Left forelimb (tissue), 1 donor: ENCODE measurements at places on chromosomes 1 and 21.

DNA sequence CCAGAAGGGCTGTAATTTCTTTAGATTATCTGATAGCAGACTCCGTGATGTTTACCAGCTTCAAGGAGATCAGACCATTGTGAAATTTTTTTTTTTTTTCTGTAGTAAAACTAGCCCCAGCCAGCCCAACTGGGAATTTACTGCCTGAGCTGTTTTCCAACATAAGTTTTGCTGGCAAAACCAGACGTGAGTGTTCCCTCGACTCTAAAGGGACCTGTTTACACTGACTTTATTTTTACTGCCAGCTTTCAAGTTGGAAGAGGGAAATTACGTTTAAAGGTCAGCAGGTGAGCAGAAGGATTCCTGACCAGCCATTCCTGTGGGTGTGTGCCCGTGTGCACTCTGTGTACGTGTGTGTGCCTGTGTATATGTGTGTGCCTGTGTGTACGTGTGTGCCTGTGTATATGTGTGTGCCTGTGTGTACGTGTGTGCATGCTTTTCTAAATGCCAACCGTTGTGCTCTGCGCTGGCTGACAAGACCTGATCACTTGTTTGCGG, 374 bp downstream of the MAB21L3 start:
- DNase-seq = no peak

DNA sequence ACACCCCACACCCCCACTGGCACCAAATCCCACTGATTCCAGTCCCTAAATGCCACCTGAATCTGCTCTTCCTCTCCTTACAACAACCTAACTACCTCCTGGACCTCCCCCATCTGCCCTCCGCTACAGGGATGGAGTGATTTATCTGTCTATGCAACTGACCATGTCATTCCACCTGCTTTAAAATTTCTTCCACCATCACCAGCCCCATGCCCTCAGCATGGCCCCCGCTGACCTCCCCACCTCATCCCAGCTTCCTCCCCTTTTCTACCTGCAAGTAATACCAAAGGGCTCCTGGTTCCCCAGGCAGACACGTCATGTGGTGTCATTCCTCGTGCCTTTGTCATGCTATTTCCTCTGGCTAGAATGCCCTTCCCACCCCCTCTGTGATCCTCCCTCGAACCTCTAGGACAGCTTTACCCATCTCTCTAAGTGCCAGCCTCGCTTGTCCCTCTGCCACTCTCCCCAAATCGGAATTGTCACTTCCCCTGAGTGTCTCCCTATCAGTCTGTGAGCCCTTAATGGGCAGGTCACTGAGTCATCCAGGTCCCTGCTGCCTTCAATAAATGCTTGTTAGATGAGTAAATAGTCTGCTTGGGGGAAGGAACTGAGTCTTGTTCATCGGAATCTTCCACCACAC, 3.7 kb downstream of the GJB4 start:
- DNase-seq = no peak

GRCh38 chr1:224744521-224744920, 128.4 kb downstream of the CNIH3 start:
- no peak for DNase-seq

GRCh38 chr1:25067518-25068251, 137.6 kb upstream of the RUNX3 start:
- no peak for DNase-seq

- no peak for DNase-seq
These were observed 4.8 kb upstream of the C8A start for GRCh38 chr1:56849750-56850149.

GRCh38 chr1:100785470-100786052, 66.0 kb downstream of the VCAM1 start:
- DNase-seq = no peak

GRCh38 chr1:204613636-204614035, 71.9 kb downstream of the LRRN2 start:
- no peak for DNase-seq

GRCh38 chr1:68117416-68117815, 67.0 kb upstream of the DIRAS3 start:
- no peak for DNase-seq

DNA sequence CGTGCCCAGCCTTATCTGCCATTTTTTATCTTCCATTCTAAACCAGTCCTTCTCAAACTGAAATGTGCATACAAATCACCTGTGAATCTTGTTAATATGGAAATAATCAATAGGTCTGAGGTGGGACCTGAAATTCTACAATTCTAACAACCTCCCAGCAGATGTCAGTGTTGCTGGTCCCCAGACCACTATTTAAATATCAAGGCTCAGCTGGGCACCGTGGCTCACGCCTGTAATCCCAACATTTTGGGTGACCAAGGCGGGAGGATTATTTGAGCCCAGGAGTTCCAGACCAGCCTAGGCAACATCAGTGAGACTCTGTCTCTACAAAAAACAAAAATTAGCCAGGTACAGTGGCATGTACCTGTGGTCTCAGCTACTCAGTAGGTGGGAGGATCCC, 4.1 kb downstream of the UQCRHL start:
- no peak for DNase-seq

DNA sequence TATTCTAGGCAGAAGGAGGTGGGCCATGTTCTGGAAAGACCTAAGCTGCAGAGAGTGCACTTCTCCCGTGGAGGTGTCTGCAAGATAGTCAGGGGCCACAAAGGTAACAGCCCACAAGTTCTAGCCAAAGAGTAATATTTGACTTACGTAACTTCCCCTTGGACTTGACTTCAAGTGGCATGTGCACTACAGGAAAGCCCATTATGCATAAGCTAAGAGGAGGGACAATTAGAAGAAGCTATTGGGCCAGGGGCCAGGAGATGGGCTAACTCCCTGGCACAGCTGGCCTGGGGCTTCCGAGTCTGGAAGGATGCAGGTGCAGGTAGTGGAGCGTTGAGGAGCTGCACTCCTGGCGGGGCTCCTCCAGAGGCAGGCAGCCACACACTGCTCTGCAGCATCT, 58.3 kb downstream of the ERG start:
- DNase-seq = no peak

DNA sequence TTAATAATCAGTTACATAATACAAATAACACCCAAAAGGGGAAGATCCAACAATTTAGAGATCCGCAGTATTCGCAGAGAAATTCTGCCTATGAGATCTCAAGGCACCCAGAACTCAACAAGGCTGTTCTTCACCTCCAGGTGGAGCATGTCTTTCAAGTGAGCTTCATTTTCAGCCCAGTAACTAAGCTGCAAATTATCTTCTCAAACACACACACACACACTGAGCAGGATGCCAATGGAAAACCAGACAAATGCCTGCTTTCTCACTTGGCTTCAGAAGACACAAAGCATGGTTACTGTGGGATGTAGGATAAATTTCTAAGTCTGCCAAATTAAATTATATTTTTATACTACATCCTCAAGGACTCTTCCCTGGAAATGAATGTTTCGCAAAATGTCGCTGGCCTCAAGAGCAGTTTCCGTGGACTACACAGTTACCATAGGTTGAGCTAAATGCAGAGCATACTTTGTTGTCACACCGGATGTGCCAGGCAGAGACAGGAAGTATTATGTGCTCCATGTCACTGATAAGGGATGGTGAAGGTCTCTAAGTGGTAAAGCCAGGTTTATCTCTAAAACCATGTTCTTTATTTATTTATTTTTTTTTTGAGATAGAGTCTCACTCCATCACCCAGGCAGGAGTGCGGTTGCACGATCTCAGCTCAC, 30.3 kb downstream of the UBR4 start:
- DNase-seq = no peak

GRCh38 chr1:236311040-236311439, 29.3 kb upstream of the ERO1B start:
- no peak for DNase-seq

- DNase-seq = no peak
These were observed 26.7 kb downstream of the DMBX1 start for GRCh38 chr1:46516200-46516950.

GRCh38 chr1:160005070-160005469, 26.7 kb downstream of the PIGM start:
- no peak for DNase-seq

DNA sequence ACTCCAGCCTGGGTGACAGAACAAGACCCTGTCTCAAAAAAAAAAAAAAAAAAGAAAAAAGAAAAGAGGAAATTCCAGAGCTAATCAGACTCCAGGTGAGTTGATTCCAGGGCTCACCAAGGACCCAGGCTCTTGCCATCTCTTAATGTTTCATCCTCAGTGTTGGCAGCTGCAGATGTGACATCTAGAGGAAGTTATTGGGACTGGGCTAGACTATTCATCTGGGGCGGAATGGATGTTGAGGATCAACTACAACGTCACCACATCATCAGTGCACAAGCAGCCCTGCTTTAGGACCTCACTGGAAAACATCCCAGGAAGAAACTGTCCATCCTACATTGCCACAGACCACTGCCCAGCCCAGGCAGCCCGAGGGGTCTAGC, 28.6 kb upstream of the PARP1 start:
- no peak for DNase-seq

- DNase-seq = no peak
These were observed 25.2 kb downstream of the FHAD1 start for GRCh38 chr1:15272009-15272781.

DNA sequence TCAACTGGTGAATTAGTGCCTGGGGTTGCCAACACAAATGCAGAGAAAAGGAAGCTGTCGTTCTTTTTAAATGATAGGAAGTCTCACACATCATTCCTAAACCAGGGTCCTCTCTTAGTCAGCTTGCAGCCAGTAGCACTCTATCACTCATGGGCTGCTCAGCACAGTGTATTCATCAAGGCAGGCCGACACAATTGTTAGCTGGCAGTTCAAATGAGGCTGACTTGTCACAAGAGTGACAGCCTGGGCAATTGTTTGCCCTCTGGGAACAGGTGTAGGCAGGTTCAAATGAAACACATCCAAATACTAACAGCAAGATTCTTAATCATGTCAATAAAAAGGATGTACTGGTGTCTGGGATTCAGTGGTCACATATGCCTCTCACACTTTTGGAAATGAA, 76.9 kb downstream of the ERICH3 start:
- no peak for DNase-seq

DNA sequence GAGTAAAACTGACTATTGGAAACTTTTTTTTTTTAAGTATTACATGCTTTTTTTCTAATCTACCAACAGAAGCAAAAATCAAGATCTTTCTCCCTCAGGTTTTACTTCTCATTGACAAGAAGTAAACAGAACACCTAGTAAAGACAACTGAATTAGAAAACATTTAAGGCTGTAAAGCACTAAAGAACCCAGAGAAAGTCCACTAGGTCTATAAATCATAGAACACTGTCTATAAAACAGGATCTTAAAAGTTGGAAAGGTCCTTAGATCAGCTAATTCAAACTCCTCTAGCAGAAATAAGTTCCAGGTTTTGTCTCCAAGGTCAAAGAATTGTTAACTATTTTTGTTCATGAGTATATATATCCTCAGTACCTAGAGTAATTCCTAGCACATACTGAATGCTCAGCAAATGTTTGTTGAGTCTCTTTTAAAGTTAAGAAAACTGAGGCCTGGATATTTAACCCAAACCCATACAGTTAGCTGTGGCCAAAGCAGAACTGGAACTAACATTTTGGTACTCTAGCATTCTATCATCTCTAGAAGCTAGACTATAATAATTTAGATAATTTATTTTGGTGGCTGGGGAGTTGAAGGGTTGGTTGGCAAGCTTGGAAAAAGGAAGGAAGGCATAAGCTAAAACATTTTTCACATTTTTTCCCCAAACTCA, 3.0 kb downstream of the EPS15 start:
- DNase-seq = no peak

DNA sequence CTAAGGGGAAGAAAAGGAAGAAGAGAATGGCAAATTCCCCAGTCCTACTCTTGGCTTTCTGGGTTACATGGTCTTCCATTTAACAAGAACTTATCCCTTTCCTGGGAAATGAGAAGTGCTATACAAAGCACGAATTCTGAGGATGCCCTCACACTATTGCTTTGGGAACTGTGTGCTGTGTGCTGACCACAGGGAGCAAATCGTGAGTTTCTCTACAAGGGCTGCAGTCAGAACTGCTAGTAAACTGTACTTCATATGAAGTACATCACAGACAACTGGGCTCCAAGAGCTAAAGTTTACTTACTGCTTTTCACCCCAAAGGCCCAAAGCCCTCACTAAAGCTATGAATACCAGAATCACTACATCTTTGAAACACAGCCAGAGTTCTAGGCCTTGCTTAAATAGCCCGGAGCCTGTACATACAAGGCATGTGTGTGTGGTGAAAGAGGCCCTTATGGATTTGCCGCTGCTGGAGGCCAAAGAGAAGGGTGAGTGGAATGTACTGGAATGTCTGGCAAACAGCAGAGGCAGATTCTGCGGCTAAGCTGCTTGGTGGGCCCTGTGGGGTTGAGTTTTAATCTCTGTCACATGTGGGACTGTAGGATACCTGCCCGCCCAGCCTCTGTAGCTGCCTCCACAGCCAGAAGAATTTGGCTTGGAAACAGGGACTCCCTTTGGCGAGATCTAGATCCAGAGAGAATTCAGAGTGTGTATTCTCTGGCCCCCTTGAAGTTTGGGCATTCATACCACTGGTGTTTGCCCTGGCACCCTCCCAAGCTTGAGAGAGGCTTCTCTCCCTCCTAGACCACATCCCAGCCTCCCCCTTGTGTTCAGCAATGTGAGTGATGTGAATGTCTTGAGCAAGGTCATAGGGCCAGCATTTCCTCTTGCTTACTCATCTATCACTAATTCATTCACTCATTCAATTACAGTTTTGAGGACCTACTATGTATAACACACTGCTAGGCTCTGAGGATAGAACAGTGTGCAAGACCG, 21.9 kb upstream of the TRIM67 start:
- DNase-seq = no peak
